T-helper 22 cell (primary cell): ENCODE measurements at places on chromosomes 13 and 19.

- no peak for DNase-seq
Measured at GRCh38 chr13:110442930-110443621, 118.4 kb downstream of the RAB20 start.

- DNase-seq = no peak
Measured at GRCh38 chr13:25571237-25571636, 199.5 kb downstream of the ATP8A2 start.

DNA sequence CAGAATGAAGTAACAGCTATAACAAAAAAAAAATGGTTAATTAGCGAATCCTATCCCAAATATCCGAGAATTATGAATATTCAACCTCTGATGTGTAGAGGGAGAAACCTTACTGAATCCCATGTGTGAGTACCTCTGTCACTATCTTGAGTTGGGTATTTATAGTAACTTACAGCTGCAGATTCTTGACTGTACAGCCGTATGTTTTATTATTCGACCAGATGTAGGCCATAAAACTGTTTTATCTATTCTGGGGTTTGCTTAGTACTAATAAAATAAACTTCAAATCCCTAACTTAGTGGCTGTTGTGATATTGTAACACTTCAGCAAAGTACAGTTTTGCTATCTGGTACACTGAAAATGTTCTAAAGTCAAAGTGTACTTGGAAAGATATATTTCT lies 120.0 kb downstream of the EFNB2 start:
- no peak for DNase-seq

- no peak for DNase-seq
Measured at GRCh38 chr13:98877936-98878335, 99.9 kb downstream of the DOCK9 start.

DNA sequence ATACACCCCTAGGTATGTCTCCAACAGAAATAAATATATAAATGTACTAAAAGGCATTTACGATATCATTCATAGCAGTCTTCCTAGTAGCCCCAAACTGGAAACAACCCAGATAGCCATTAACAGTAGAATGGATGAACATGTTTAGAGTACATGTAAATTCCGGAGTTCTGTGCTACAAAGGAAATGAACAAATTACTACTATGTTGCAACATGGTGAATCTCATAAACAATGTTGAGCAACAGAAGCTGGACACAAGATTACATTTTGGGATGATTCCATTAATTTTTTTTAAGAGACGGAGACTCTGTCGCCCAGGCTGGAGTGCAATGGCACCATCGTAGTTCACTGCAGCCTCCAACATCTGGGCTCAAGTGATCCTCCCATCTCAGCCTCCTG lies 5.9 kb upstream of the SLC7A10 start:
- DNase-seq = no peak

GRCh38 chr19:12912571-12912970 lies 6.5 kb downstream of the SYCE2 start:
- DNase-seq = no peak

- no peak for DNase-seq
Measured at GRCh38 chr13:44274771-44275205, 98.8 kb upstream of the SERP2 start.

DNA sequence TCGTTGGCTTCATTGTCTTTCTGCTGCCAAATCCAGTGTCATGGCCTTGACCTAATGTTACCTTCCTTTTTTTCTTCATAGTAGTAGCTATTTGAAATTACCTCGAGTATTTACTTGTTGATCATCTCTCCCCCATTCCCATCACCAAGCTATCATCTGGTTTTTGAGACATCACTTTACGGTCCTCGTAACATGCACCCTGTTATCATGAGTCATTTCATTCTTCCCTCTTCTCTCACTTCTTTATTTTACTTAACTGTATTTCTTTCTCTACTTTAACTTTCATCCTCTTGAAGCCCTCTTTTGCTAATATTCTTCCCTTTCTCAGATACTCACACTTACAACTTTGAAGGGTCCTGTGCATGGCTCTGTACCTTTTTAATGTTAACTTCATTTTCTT lies 31.8 kb downstream of the TPP2 start:
- no peak for DNase-seq

DNA sequence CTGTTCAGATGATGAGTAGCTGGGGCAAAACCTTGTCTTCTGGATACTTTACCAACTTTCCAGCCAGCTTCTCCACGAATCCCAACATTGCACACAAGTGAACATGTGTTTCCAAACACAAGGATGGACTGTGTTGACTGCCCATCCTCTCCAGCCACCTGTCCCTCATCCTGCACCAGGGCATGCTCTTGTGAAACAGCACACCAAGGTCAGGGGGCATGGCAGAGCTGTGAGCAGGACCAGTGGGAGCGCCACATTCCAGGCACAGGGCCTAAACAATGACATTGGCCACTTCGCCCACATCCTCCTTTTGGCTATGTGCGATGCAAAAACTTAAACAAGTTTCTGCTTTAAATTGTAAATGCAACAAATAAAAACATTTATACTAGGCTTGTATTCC lies 105.5 kb downstream of the IRS2 start:
- DNase-seq = no peak

DNA sequence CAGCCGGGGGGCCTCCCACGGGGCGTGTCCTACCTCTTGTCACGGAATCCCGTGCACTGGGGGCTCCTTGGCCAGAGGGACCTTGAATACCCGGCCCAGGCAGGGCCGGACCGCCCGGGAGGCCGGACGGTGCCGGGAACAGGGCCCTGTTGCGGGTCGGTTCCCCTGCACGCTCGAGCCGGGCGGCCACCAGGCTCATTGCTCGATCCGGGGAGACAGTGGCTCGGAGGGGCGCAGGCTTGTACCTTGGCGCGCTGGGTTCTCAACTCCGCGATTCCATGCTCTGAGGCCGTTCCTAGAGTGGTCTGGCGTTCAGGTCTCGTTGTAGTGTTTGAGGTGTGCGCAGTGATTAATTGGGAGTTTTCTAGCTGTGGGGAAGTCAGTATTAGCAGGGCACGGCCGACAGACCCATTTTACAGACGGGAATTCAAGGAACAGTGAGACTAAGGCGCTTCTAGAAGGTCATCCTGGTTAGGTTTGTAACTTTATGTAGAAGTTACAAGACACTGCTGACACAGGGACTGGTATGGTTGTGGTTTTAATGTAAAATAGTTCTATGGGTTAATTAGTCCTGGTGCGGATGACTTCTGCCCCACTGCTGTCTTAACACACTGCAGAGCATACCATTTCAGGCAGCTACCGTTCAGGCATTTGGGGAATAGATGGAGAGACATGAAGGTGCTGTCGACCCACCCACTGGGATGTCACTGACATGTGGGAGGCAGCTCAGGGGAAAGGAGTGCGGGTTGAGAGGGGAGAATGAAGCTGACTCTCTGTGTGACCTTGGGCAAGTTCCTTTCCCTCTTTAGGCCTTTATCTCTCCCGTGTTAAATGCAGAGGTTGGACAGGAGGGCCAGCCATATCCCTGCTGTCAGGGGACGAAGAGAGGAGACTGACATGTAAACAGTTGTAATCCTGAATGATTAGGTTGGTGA lies 592 bp downstream of the CLPTM1 start:
- DNase-seq = no peak

DNA sequence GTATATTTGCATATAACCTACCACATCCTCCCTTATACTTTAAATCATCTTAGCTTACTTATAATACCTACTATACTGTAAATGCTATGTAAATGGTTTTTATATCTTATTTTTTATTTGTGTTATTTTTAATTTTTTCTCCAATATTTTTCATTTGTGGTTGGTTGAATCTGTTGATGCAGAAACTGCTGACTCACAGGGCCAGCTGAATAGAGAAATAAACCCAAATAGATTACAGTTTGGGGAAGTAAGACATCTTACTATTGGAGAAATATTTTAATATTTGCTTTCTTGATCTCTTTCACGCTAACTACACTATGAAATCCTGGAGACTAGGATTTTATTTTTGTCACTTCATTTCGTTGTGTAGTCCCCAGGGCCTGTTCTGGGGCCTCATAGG lies 7.1 kb downstream of the SMAD9 start:
- no peak for DNase-seq

DNA sequence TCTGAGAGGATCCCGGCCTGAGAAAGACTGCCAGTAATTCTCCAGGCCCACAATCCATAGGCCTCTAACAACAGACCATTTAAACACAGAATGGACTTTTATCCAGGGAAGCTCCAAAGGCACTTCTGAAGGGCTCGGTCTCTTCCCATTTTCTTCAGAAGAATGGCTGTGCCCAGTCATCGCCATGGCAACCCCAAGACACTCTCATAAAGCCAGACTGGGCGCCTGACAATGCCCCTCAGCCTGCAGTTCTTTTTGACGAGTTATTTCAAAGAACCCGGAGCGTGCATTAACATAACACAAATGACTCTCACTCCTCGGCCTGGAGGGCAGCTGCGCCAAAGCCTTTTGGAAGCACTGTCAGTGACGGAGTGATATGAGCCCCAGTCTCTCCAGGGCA lies 61.0 kb downstream of the RASA3 start:
- DNase-seq = no peak
